ENCODE measurements at places on chromosomes 11 and 22.

- peak; percentile 69 for DNase-seq
Measured at GRCh38 chr11:7657306-7658025, 15.8 kb downstream of the CYB5R2 start.

DNA sequence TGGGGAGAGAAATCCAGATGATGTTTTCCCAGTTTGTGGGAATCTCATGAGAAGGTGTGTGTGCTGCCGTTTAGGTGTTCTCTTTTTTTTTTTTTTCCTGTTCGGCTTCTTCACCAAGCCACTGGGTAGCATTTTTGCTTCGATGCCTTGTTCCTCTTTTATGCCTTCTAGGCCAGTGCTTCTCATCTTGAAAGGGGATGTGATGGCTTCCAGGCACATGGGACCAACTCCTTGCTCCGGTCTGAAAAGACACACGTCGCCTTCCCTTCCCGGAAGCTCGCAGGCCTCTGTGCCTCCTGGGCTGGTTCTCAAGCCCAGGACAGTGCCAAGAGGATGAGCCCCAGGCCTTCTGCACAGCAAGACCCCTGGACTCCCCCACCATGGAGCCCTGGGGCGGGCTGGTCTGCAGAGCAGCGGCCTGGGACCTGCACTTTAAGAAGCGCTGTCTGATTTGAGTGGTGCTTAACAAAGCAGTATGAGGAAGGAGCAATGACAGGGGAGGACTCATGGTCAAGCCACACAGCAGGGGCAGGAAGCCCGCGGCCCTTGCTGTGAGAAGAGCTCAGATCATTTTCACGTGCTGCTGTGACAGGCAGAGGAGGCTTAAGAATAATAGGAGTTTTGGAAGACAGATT, 158.8 kb downstream of the MPPED1 start:
- no peak for DNase-seq

DNA sequence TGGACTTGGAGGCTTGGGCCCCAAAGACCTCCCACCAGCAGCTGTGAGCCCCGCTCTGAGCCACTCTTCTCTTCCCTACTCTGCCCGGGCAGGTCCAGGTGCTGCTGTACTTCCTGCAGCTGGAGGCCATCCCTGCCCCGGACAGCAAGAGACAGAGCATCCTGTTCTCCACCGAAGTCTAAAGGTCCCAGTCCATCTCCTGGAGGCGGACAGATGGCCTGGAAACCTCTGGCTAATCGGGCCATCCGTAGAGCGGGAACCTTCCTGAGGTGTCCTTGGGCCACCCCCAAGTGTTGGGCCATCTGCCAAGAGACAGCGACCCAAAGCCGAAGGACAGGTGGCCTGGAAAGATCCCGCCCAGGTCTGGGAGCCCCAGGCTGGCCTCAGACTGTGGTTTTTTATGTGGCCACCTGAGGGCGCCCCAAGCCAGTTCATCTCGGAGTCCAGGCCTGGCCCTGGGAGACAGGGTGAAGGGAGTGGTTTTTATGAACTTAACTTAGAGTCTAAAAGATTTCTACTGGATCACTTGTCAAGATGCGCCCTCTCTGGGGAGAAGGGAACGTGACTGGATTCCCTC, 135.1 kb downstream of the BCR start:
- DNase-seq, result peak; percentile 84

DNA sequence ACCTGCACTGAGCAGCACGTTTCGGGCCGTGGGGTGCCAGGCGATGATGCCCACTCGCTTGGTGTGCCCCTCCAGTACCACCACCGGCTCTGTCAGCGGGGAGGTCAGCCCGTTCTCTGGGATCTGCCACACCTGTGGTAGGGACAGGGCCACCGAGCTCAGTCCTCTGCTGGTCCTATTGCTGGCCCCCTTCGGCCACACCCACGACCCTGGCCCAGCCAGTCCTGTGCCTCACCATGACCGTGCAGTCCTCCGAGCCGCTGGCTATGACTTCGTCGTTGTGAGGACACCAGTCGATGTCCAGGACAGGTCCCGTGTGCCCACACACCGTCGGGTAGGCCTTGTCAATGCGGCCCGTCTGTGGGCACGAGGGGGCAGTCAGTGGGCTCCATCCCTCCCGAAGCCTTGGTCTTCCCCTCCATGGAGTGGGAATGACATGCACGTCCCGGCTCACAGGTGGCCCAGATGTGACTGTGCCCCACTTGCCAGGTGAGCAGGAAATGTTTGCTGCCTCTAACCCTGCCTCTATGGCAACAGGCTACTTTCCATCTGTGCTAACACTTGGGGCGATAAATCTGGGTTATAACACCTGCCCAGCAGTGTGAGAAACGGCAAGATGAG, 1.4 kb downstream of the CORO1B start:
- no peak for DNase-seq

DNA sequence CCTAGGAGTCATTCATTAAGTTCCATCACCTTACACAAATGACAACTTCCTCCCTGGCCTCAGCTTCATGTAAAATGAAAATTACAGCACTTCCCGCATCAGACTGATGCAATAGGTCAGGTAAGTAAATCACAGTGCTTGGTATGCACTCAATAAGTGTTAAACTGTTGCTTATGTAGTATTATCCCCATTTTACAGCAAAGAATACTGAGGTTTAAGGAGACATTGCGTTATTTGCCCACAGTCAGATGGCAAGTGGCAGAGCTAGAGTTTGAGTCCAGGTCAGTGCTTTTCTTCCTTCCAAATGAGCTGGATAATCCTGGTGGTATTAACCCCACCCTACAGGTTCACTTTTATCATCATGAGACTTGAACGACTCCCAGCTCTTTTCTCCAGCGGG, 29.7 kb downstream of the WT1 start:
- no peak for DNase-seq

Data from astrocyte of the hippocampus (primary cell).